NCI-H146 (cell line): ENCODE measurements at places on chromosomes 3 and 15.

DNA sequence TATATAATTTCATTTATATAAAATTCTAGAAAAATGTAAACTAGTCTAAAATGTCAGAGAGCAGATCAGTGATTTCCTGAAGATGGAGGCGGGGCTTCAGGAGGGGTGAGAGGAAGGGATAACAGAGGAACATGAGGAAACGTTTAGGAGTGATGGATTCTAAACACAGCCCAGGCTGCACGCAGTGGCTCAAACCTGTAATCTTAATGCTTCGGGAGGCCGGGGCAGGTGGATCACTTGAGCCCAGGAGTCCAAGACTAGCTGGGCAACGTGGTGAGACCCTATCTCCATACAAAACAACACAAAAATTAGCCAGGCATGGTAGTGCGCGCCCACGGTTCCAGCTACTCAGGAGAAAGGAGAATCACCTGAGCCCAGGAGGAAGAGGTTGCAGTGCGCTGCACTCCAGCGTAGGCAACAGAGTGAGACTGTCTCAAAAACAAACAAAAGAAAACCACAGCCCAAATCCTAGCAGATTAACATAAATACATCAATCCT, 18.0 kb upstream of the IQCF1 start:
- no peak for DNase-seq

GRCh38 chr3:16741890-16742289, 136.7 kb upstream of the DAZL start:
- no peak for DNase-seq

- DNase-seq, result no peak
These were observed 4.1 kb downstream of the LINS1 start for GRCh38 chr15:100597862-100598261.

DNA sequence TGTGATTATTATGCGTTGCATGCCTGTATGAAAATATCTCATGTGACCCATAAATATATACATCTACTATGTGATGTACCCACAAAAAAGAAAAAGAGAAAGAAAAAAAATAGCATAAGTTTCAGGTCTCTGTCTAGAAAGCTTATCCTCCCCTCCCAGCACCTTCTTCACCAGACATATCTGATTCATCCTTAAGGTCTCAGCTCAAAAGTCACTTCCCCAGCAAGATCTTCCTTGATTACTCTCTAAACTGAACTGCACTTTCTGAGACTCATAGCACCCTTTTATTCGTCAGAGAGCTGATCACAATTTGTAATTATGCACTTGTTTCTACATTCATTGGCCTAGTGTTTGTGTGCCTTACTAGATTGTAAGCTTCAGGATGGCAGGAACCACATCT, 11.1 kb upstream of the PTPN9 start:
- no peak for DNase-seq

GRCh38 chr3:55725681-55726500, 238.8 kb upstream of the WNT5A start:
- no peak for DNase-seq

GRCh38 chr3:69890084-69890483, 109.4 kb upstream of the SAMMSON start:
- DNase-seq, result no peak

DNA sequence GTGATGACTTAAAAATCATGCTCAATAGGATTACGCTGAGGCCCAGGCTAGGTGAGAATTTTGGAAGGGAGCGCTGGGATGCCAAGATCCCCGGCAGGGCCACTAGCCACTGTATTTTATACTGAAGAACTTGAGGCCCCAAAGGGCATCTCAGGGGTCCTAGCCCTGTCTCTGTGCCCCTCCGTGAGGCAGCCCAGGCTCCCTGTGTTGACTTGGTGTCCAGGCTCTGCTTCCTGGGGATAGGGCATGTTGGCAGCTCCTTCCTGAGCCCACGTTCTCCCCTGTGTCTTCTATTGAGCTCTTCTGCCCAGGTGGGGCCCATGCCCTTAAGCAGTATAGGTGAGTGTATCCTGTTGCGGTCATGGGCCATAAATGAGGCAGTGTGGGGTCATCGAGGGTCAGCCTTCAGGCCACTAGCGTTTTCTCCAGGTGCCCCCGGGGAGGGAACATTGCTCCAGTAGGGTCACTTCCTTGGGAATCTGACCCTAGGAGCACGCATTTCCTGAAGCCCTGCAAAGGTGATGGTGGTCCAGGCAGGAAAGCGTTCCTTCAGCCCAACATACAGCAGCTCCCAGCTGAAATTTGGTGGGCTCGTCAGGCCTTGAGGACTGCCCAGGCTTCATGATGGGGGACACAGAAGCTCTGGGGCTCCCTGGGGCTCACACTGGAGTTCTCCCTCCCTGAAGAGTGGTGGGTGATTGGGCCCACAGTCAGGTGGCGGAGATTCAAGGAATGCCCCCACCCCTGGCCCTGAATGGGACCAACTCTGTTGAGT, 189.4 kb downstream of the UBE3A start:
- no peak for DNase-seq

DNA sequence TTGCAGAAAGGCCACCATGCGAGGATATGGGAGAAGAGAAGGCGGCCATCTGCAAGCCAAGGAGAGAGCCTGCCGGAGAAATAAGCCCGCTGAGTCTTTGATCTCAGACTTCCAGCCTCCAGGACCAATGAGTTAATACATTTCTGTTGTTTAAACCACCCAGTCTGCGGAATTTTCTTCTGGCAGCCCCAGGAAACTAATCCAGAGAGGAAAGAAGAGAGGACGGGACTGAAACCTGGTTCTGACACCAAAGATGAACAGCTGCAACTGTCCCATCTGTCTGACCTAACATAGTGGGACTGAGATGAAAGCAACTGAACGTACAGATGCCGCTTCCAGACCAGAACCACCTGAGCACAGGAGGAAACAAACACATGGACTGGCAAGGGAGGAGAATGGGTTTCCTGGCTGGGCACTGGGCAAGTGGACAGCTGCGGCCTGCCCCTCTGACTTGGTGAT, 32.3 kb downstream of the VGLL4 start:
- no peak for DNase-seq

DNA sequence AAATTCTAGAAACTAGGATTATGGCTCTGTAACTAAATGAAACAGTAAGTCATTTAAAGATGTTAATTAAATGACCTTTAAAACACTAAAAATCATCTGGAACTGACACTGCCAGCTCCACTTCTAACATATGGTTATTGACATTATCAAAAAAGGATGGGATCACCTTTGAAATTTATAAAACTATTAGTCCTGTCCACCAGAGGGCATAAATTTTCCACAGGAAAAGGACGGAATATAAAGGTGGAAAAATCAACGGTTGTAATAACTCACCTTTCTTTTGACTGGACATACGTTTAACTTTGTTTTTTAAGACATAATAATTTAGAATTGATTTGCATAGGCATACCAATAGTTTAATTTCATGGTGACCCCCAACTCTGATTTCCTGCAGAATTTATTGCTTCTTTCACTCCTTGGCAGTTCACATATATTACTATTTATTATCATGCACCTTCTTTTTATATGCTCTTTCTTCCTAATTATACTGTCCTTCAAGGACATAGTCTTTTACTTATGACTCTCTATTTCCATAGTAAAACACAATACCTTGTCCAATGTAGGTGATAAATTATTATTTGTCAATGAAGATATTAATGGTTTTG, 345.7 kb downstream of the CADM2 start:
- DNase-seq, result peak; percentile 16

- no peak for DNase-seq
These were observed 20.4 kb downstream of the RBP1 start for GRCh38 chr3:139518926-139519842.

GRCh38 chr3:99023590-99024192, 122.2 kb upstream of the DCBLD2 start:
- peak; percentile 7 for DNase-seq
